ENCODE measurements at places on chromosomes 5 and 9.
A peak's percentile ranks its signal among the peaks of the same experiment; 100 is the strongest.

DNA sequence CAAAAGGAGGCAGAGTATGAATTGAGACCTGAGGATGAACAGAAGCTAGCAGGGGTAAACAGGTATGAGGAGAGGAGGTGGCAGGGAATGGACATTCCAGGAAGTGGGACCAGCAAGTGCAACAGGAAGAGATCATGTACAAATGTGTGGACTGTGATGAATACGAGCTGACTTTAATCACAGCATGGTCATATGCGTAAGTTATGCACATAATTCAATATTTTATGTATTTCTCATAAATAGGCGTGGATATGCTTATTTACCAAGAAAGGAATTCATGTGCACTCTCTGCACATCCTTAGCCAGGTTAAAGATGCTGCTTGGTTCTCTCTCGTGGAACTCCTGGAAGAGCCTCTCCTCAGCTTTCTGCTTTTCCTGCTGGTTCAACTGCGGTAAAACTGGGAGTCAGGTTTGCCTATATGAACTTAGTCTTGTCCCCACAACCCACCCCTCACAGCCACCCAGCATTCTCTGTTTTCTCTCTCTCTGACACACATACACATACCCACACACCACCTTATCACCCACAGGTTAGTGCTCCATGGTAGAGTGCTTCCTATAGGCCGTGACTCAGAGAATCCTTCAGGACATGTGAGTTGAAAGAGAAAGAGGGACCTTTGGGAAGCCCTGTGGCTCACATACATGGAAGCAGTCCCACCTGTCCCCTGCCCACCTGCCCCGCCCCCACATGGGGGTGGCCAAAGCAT is 35.7 kb downstream of the TRPC7 start:
- no peak for DNase-seq

- DNase-seq: no peak
Observed at GRCh38 chr5:122656160-122656559, 118.7 kb upstream of the SNX2 start.

DNA sequence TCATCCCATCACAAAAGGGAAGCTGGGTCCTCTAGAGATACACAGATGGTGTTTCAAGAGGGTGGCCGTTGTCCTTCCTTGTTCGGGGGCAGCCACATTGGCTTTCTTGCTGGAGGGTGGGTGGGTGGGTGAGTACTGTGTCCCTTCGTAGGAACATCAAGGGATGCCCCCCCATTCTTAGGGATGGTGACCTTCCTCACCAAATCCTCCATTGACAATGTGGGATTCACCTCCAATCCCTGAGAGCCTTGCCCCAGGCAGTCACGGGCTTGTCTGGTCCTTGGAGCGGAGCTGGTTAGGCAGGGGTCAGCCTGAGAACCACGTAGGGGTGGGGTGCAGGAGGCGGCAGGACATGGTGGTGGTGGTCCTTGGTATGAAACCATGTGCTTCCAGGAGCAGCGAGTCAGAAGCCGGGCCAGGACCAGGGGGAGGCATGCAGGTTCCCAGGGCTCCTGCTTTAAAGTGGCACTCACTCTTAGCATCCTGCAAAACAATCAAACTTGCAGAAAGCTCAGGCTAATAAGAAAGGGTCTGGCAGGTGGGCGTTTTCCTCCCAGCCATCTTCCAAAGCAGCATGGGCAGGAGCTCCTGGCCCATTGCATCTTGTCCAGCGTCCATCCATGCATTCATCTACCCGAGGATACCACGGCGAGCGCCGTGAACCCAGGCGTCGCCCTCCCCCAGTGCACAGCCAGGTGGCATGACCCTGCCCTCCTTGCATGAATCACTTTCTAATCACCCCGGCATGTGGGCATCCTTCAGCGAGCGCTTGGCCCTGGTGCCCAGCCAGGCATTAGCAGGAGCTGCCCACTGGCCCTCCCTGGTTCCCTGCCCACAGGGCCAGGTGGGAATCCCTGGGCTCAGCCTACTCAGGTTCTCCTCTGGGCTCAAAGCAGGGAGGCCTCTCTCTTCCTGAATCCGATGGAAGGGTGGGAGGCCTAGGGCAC is 76.4 kb downstream of the NTNG2 start:
- DNase-seq: no peak

GRCh38 chr5:171755354-171755821 is 30.2 kb upstream of the SMIM23 start:
- no peak for DNase-seq

DNA sequence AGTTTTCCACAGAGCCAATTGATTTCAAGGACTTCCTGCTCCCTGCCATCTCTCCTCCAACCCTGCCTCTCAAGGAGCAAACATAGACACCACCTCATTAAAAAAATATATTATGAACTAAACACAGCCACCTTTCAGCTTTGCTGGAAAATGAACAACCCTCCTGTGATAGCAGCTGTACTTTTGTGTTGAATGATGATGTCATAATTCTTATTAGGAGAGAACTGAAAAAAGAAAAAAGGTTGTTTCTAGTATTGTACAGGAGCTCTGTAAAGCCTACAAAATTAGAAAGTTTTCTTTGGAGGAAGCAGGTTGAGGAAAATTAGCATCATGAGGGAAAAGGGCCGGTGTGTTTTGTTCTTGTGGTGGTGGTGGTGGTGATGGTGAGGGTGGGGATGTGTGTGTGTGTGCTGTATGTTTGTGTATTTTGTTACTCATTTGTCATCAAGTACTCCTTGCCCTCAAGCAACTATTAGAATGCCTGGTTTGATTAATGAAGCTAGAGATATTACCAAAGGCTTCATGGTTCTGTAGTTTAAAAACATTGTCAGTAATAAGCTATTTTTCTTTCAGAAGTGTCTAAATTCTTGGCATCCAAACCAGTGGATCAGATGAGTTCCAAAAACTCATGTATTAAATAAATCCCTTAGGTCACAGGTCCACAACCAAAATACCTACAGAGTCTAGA is 405.9 kb downstream of the TLE4 start:
- DNase-seq: no peak

- peak; percentile 97 for DNase-seq
Observed at GRCh38 chr9:35510754-35511428, 21.0 kb downstream of the RUSC2 start.

- DNase-seq: no peak
Observed at GRCh38 chr5:32115985-32116384, 58.1 kb downstream of the GOLPH3 start.

DNA sequence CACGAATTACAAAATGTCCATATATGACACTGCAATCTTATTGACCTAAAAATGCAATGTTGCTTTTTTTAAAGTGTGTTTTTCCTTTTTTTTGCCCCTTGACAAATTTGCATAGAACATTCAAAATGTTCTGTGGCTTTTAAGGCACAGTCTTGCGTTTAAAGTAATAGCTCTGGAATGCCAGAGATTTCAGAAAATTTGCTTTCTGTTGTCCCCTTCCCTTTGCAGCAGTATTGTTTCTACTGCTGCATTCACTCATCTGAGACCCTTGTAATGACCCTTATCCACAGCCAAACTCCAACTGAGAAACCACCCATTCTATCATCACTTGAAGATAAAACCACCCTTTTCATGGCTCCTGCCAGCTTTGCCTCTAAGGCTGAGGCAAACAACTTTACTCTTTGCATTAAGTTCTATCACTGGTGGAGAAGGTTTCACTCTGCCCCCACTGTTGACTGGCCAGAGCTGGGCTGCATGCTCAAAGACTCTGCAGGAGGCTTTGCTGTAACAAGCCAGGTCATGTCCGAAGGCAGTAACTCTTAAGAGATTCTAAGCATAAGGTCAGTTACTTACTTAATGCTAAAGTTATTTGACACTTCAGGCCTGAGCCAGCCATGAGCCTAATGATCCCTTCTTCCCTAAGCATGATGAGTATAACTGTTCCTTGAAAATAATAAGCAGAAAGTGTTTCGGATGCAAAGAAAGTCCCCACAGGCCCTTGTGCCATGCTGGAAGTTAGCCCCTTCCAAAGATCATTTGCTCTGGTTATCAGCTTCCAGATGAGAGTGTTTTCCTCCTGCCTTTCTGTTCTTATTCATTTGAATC is 101.9 kb downstream of the CD180 start:
- no peak for DNase-seq

GRCh38 chr5:102077920-102078319 is 218.2 kb downstream of the SLCO4C1 start:
- no peak for DNase-seq

DNA sequence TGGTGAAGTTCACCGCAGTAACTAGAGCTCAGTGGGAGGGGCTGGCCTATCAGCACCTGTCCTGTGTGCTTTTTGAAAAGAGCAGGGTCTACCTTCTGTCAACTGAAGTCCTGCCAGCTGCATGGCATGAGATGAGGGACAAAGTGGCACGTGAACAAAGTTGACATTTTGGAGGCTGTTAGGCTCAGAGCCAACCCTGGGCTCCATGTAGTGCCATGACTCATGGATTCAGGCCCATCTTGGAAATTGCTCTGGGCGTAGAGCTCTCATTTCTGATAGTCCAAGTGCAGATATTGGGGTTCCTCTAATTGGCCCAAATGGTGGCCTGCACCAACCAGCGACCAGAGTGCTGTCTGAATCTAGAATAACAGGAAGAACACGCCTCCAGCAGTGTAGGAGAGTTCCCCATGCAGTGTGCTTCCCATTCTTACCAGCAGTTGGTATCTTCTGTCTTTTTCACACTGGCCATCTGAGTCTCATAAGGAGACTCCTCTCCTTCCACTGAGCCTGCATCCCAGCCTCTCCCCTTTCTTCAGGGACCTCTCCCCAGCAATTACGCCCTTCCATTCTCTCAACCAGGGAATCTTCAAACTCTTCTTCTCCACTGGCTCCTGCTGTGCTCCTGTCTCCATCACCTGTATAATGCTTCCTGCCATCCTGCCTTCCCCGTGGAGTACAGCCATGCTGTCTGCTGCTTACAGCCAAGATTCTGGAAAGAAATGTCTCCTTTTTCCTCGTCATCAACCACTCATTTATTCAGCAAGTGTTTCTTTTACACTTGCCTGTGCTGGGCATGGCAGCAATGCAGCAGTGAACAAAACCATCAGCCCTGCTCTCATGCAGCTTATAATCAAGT is 30.4 kb downstream of the IRF1 start:
- DNase-seq: no peak

DNA sequence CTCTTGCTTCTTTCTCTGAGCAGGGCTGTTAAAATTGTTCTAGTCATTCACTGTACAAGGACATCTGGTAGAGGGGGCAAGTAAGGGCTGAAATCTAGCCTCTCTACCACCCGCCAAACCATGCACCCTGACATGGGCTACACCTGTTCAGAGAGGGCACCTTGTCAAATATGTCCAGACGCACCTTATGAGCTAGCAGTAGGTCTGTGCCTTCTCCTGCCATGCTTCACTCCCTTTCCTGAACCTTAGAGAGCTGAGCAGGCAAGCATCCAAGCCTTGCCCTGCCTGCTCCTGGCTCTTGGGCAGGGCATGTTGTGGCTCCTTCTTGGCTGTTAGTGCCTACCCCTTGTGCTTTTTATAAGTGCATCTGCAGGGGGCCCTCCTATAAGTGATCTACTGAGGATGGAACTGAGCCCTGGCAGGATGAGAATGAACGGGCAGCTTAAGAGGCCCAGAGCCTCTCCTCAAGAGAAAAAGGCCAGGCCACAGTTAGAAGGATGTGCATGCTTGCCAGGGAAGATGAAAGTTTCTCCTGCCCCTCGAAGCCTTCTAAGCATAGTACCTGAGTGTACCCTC is 3.8 kb upstream of the NEUROG1 start:
- DNase-seq: no peak
